ENCODE measurements at places on chromosomes 3 and 15.

- DNase-seq: peak; percentile 81
These were observed 32.7 kb downstream of the TRANK1 start for GRCh38 chr3:36911990-36912804.

DNA sequence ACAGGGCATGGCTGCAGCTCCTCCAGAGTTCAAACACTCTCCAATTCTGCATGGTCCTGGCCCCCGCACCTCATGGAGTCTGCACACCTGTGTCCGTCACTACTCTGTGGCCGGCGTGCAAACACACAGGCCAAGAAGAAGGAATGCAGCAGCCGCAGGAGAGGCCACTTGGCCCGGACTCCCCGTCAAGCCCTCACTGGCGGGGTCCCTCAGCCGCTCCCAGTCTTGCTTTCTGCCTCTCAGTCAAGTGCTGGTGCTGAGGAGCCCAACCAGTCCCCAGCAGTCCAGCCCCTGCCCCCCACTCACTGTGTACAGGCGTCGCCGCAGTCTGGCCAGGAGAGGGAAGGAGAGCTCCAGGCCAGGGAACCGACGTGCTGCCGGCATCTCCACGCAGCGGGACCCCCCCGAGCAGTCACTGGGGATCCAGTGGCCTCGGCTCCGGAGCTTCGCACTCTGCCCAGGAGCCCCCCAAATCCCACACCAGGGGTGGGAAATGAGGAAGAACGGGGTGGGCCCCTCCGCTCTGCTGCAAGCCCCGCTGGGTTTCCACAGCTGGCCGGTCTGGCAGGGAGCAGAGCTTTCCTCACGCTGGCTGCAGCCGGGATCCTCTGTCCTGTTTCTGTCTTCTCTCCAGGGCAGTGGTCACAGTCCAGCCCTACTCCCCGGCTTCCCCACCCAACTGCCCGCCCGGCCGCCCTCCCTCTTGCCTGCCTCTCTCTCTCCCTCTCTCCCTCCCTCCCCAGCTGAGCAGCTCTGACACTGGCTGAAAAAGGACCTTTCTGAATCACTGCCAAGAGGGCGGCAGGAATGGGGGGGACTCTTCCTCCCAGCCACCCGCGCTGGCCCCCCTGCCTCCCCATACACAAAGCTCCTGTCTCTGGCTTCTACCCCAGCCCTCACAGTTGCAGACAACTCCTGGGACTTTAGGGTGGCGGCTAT lies 16.0 kb downstream of the TNK2 start:
- peak; percentile 79 for DNase-seq

GRCh38 chr3:48151058-48151806 lies 37.0 kb downstream of the CDC25A start:
- DNase-seq: peak; percentile 74

DNA sequence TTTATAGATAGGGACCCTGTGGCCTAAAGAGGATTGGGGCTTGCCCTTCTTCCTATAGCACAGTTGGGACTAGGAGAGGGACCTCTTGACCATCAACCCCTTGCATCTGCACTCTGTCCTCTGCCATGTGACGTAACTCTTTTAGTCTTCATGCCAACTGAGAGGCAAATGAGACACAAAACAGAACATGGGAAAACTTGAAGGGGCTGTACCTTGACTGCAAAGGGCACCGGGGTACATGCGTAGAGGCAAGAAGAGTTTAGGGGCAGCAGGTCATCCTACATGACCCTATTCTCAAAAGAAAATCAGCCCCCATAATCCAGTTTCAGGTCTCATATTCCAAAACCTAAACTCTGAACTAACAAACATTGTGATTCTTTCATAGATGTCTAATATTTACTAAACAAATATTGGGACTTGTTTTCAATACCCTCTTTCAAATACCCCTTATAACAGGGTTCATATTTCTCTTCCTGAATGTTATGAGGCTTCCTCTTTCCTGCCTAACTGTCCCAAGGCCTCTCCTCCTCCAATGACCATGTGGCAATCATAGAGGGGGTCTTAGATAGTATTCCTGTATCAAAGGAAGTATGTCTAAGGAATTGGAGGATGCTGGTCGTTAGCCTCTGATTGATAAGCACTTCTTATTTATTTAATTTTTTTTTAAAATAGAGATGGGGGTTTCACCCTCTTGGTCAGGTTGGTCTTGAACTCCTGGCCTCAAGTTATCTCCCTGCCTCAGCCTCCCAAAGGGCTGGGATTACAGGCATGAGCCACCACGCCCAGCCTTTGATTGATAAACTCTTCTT lies 20.6 kb downstream of the ACKR2 start:
- no peak for DNase-seq

DNA sequence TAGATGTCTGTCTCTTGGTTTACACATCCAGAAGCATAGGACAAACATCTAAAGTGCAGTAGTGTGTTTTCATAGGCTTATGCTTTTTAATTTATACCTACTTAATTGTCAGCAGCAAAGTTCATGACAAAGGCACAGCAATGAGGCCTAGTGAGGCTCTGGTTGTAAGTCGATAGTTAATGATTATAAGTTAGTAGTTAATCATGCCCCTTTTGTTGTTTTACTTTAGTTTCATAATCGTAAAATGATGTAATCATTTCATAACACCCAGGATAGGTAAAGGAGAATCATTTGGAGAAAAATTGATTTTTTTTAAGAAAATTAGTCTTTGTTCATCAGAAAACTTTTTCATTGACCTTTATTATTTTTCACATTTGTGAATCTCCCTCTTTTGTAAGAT lies 351.9 kb downstream of the LSAMP start:
- no peak for DNase-seq

DNA sequence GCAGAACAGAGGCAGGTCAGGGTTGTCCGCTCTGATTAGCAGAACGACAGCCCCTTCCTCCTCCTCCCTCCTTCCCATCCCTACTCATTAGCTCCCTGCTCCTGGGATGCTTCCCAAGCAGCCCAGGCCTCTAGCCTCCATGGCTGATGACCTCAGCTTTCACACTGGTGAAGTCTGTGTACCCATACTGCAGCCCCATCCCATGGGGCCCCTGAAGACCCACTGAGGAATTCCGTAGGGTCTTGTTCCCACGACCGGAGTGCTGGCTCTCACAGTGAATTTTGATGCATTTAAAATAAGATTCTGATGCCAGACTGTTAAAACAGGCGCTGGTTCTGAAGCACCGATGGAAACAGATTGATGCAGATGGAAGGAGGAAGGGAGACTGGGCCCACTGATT lies 36.1 kb downstream of the GOLGA6A start:
- DNase-seq: no peak

GRCh38 chr3:99939876-99940275 lies 122.2 kb downstream of the CMSS1 start:
- DNase-seq: no peak

- DNase-seq: peak; percentile 25
These were observed 15.3 kb upstream of the GNB5 start for GRCh38 chr15:52206446-52206845.

DNA sequence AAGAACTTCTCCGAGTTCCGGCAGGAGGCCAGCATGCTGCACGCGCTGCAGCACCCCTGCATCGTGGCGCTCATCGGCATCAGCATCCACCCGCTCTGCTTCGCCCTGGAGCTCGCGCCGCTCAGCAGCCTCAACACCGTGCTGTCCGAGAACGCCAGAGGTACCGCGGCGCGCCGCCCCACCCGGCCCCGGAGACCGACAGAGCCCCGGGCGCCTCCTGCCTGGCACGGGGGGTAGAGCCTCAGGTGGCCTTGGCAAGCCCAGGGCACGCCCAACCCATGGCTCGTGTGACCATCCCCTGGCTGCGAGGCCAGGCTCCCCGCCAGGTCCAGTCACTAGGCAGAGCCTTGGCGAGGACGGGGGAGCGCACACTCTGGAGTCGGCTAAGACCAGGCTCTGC lies 134.1 kb downstream of the LRRK1 start:
- DNase-seq: no peak

DNA sequence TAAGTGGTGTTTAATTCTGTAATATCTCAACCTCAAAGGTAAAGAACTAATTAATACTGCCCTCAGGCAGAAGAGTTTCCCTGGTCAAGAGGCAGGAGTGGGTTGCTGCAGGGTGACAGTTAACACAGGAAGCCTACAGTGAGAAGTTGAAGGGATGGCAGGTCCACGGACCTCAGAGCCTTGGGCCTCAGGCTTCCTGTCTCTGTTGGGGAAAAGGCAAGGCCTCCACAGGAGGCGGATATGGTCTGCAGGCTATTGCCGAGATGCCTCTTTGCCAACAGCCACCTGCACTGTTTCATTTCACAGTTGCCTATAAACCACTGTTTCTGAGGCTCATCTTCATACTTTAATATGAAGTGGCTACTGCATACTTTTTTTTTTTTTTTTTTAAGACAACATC lies 33.3 kb upstream of the RPN1 start:
- DNase-seq: no peak

- no peak for DNase-seq
These were observed 70.3 kb upstream of the PLXNA1 start for GRCh38 chr3:126912491-126913195.

GRCh38 chr15:25095179-25095578 lies 140.4 kb downstream of the SNRPN start:
- no peak for DNase-seq

DNA sequence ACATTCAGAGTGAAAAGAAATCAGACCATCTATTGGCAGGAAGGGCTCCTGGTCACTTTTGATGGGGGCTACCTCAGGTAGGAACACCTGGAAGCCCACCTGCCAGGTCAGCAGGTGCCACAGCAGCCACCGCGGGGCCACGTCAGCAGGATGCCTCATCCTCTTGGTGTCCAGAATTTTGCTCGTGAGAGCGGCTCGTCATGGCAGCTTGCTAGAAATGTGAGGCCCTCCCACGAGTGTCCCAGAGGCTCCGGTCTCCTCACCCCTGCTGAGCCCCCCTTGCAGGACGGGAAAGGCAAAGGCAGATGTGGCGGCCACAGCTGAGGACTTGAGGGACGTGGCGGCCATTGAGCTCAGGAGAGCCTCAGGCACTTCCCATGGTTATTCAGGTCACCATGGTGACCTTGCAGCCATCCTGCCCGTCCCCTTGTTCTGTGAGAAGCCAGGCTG lies 129.4 kb downstream of the LRRK1 start:
- DNase-seq: no peak

Measured in AG10803 (cell line).